Suppressor macrophage treated with lipopolysaccharide for 1 hour (primary cell): ENCODE measurements at places on chromosomes 11 and 22.
A peak's percentile ranks its signal among the peaks of the same experiment; 100 is the strongest.

DNA sequence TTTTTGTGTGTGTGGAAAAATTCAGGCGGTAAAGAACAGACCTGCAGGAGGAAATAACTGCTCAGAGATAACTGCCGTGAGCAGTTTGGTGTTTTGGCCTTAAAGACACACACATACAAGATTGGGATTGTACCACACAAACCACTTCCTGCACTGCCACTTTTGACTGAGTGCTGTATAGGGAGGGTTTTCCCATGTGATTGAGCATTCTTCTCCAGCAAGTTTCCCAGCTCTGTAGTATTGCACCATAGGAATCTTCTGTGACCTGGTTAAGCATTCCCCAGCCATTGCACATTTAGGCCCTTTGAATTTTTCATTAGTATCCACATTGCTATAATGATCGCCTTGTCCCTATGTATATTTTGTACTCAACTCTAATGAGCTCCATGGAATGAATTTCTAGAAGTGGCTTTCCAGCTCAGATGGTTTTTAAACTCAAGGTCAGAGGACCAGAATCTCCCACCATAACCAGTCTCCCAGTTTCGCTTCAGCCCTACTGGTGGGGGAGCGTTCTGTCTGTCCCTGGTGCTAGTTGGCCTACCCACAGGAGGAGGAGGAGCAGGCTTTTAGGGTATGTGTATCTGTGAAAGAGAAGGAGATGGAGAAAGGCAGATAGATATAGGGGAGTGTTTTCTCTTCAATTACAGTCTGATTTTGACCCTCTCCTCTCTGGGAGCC lies 9.3 kb downstream of the CD82 start:
- DNase-seq = peak; percentile 95

DNA sequence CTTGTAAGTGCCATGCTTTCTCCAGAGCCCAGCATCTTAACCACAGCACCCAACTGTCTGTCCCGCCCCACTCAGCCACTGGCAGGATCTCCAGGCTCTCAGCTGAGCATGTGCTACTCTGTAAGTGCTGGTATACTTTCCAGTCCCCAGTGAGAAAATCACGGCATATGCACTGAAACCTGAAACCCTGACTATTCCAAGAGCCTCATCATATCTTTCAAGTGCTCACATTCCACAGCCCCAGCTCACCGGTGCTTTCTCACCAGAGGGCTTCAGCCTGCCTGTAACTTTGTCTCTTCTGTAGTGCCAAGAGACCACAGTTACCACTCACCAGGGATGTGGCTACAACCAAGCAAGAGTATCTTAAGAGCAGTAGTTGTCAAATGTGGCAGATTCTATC lies 24.4 kb upstream of the PAMR1 start:
- no peak for DNase-seq

DNA sequence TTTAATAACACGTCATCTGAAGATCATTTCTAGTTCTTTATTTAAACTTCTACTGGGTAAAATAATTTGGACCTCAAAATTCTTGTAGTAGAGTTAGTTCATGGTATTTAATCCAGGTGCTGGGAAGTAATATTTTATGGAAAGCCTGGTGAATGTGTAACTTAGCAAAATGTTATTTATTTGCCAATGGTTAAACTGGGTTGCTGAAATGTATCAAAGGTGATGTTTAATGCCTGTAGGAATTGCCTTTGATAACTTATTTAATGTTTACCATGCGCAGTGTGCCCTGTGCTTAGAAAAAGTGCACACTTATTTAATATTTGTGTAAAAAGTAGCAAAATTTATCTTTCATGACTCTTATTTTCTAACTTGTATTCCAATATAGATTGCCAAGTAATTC lies 11.2 kb downstream of the OR5M11 start:
- no peak for DNase-seq

- DNase-seq = no peak
Measured at GRCh38 chr22:42691440-42691839, 29.2 kb downstream of the A4GALT start.

DNA sequence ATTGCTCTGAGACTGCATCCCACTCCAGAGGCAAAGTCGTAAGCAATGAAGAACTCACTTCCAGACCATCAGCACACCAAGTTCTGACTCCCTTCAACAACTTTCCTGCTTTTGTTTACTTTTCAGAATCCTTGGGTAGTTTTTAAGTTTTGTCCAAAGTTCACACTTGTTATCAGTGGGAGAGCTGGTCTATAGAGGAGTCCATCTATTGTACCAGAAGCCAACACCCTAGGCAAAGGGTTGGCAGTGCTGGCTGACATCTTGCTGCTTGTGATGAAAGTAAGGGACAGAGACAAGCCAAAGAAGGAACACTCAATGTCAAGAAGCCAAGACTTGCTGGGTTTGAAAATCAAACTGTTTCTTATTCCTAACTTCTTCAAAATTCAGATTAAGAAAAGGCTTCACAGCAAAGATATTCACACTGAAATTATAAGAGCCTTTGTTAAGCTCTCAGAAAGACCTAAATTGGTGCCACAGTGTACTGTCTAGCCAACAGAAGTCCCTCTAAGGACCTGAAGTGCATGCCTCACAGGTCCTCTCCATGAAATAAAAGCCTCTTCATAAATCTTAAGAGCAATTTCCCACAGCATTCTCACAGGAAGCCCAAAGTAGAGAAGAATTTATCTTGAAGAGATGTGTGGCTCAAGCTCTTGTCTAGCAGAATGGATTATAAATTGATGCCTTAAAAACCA lies 21.5 kb upstream of the LINC01488 start:
- DNase-seq = no peak

- DNase-seq = peak; percentile 30
Measured at GRCh38 chr11:63915961-63916836, 765 bp downstream of the RCOR2 start.

- DNase-seq = peak; percentile 35
Measured at GRCh38 chr11:34264303-34265110, 93.3 kb downstream of the ABTB2 start.

DNA sequence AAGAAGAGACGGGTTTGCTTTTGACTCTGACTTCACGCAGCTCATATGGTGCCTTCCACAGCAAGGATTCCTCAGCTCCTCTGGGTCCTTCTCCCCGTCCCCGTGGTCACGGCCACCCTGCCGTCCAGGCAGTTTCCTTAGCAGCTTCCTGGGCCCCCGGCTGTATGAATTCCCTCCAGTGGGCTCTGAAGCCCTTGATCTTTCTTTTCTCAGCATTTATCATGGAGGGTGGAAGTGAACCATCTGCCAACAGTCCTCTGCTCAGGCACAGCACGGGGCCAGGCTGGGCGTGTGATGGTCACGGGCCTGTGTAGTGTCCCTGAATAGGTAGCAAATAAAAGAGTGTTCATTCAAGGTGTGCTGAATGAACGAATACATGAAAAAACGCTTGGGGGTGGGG lies 782.4 kb downstream of the BRD1 start:
- DNase-seq = no peak

DNA sequence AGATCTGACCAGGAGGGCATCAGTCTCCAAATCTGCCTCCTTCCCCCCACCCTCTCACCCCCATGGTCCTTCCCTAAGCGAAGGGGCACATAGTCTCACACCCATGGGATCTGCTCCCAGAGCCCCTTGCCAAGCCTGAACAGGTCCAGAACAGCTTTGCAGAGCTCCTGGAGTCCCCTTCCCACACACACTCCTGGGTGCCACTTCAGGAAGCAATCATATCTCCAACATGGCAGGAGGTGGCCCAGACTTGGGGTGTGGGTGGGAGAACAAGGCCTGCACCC lies 63.0 kb downstream of the MICAL3 start:
- DNase-seq = no peak
